ENCODE measurements at places on chromosomes 4 and X.

- DNase-seq: no peak
Measured at GRCh38 chr4:184644553-184645307, 4.5 kb downstream of the CASP3 start.

- peak; percentile 73 for DNase-seq
Measured at GRCh38 chr4:3203971-3204431, 45.0 kb upstream of the MSANTD1 start.

DNA sequence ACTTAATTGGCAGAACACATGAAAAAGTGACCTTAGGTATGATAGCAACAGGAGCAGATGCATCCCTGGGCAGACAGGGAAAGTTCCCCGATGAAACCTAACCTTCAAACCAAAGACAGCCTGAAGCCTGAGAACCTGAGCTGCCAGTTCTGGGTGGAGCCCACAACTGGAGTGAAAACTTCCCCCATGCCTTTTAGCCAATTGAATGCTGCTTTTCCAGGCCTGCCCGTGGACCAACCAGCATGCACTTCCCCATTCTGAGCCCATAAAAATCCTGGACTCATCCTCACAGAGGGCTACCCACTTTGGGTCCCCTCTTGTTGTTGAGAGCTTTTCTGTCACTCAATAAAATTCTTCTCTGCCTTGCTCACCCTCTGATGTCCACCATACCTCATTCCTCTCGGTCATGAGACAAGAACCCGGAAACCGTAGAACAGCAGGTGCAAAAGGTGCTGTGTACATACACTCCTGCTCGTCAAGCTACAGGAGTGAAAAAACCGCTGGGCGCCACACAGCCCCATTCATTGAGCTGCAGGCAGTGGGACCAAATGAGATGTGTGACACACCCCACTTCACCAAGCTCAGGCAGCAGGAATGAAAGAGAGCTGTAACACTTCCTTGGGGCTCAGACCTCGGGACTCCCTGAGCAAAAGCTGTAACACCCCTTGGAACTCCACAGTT lies 13.9 kb upstream of the SLC7A11 start:
- DNase-seq: no peak

DNA sequence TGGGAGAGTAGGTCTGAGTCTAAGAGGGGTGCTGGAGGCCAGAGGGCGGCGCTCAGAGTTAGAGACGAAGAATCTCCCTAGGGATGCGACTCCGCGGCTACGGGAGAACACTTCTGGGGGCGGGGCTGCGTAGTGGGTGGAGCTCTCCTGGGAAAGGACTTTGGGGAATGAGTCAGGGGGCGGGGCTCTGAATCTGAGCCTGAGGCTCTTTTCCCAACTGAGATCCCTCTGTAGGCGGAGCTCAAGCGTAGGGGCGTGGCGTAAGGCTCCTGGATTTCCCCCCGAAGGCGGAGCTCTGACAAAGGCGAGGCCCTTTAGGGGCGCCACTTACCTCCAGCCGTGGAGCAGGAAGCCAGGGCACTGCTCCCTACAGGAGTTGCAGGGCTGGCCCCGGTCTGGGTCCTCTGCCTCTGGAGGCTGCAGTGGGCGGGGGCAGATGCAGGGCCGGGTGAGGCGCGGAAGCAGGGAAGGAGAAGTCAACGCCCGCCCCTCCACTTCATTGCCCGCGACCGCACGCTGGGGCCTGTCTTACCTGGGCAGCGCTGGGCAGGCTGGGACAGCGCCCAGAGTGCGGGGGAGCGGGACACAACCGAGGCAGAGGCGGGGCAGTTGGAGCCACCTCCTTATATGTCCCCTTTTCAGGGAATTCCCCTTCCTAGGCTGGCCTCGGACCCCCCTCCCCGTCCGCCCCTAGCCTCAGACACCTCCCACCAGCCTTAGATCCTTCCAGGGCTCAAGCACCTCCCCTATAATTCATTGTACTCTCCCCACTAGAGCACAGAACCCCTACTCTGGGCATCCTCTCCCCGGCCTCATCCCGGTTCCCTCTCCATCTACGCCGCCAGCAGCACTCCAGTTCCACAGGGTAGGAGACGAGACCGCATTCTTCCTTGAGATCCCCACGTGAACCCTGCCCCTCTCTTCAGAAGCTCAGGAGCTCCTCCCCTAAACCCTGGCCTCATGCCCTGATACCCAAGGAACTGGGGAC lies 1.6 kb downstream of the PRICKLE3 start:
- peak; percentile 87 for DNase-seq

GRCh38 chrX:129646566-129647417 lies 8.0 kb downstream of the APLN start:
- DNase-seq: no peak

- DNase-seq: no peak
Measured at GRCh38 chrX:101452056-101452455, 33.2 kb upstream of the ARMCX4 start.

GRCh38 chr4:121811122-121811521 lies 10.0 kb downstream of the EXOSC9 start:
- DNase-seq: no peak

DNA sequence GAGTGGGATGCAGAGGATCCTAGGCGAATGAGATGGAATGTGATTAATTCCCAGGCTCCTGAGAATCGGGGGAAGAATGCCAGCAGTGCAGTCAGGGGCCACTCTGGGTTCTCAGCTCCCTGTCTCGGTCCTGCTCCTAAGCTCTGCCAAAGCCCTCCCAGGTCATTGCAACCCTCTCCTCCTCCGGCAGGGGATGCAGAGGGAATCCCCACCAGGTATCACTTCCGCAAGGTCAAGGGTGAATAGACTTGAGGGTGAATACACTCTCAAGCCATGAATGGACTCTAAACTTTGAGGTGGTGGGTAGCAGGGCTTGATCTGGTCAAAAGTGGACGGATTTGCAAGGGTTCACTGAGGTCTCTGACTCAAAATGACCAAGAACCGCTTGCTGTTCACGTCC lies 139.3 kb upstream of the MXRA5 start:
- DNase-seq: no peak

DNA sequence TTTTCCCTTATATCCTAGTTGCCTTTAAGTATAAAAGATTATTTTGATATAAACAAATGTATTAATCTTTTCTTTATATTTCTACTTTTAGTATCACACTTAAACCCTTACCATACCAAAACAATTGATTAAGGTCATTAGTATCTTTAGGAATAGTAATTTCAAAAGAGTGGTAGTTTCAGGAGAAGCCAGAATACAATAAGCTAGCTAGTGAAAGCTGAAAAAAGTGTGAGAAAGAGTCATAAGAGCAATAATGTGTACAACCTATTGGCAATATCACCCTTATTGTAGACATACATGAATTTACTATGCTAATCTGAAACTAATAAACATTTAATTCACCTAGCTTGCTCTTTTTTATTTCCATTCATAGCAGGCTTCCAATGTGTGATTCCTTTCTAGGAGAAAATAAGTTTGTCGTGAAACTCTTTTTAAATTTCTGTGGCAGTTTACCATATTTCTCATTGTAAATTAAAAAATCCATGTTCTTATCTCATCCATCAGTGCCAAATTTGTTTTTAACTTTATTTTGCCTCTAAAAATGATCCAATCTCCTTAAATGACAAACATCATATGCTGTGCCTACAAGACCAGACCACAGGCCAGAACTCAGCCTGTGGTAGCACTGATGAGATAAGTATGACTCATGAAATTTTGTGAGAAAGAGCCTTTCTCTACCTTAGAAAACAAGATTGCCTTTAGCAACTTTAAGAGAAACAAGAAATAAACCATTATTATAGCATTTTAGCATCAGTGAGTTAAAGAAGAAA lies 8.1 kb downstream of the NEK1 start:
- no peak for DNase-seq

DNA sequence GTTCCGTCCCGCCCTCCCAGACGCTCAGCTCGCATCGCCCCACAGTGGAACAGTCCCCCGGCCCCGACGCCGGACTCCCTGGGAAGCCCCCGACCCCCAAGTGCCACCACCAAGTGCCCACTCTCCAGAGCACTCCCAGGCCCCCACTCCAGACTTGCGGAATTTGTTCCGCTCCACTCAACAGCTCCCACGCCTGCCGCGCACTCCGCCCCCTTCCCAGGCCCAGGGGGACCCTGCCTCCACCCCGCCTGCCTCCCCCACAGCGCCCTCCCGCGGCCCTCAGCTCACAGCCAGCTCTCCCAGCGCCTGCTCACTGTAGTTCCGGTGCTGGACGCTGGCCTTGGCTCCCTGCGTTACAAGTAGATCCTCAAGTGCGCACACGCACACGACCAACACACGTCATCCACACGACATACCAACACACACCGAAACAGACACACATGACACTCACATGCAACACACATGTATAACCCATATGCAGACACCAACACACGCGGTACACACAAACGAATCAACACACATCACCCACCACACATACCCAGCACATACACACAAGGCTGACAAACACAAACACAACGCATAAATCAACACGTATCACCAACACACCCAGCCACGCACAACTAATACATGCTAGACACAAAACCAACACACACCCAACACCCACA lies 8.0 kb downstream of the MSX1 start:
- DNase-seq: peak; percentile 84

Data from lung (tissue), 17 donors.